ENCODE measurements at places on chromosomes 12 and 14. TPM values are rescaled to one million over a fixed set of nuclear protein-coding genes. Genes with fewer than 3 reads are reported as not detected.

Gene BORCS5
- 20.3 TPM for polyA plus RNA-seq

GRCh38 chr14:101060171-101060601 lies 156.7 kb upstream of the RTL1 start:
- DNase-seq, result no peak

- no peak for DNase-seq
Observed at GRCh38 chr14:63248211-63248610, 44.0 kb downstream of the RHOJ start.

DNA sequence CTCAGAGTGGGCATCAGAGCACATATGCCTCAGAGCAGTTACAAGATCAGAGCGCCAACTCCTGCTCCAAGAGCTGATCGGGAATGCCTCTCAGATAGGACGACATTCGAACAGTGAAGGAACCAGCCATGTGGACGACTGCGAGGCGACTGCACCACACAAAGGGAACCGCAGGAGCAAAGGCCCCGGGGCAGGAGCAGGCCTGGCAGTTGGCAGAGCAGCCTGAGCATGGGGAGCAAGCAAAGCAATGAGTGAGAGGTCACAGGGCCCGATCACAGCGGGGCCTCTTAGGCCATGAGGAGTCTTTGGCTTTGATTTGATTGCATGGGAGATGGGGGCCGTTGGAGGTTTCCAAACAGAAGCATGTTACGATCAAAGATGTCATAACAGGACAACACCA lies 90.3 kb downstream of the LGMN start:
- no peak for DNase-seq

DNA sequence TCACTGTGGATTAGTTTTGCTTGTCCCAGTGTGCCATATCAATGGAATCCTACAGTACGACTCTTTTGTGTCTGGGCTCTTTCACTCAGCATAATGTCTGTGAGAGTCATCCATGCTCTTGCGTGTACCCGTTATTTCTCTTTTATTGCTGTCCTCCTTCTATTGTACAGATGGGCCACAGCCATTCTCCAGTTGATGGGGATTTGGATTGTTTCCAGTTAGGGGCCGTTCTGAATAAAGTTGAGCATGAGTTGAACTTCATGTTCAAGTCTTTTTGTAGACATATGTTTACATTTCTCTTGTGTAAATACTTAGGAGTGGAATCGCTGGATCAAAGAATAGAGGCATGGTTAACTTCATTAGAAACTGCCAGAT lies 38.3 kb downstream of the MYO1H start:
- no peak for DNase-seq

- no peak for DNase-seq
Observed at GRCh38 chr14:81006266-81006665, 50.8 kb downstream of the TSHR start.

Gene IKBIP
- polyA plus RNA-seq, result 3.7 TPM

Gene PLA2G1B
- polyA plus RNA-seq, result 3.6 TPM

Gene TAS2R20
- 0.46 TPM for polyA plus RNA-seq

Gene B4GALNT1
- 1.8 TPM for polyA plus RNA-seq

Gene BMAL2
- 2.7 TPM for polyA plus RNA-seq

GRCh38 chr12:26580619-26581018 lies 252.4 kb downstream of the ITPR2 start:
- no peak for DNase-seq

DNA sequence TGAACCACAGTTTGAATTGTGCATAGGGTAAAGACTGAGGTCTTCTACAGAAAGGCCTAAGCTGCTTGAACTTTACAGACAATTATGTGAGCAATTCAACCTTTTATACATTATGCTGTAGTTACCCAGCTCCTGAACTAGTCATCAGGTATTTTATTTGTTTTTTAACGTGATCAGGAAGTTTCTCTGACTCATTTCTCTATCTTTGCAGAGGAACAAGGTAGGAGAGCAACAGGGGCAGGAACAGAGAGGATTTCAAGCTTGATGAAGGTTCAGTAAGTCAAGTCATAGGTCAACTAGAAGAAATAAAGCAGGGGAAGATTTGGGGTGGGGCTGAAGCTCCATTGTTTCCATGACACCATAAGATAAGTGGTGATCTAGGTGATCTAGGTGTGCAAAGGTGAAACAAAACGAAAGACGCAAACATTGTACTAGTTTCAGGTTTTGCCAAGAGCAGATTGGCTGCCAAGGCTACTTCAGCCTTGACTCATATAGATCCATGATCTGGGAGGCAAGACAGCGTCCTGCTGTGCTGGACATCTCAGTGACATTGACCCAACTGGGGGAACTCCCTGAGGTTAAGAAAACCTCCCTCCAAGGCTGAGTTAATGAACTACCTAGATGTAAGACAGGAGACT lies 198.1 kb downstream of the DAD1 start:
- no peak for DNase-seq

Gene DPF3
- 26.4 TPM for polyA plus RNA-seq

- no peak for DNase-seq
Observed at GRCh38 chr12:74790931-74791330, 253.3 kb downstream of the ATXN7L3B start.

GRCh38 chr12:132422381-132423043 lies 67.4 kb upstream of the FBRSL1 start:
- no peak for DNase-seq

Gene TTC6
- 12.4 TPM for polyA plus RNA-seq

Gene CLEC4D
- not detected for polyA plus RNA-seq

- peak; percentile 55 for DNase-seq
Observed at GRCh38 chr14:69363055-69363454, 35.0 kb downstream of the ERH start.

DNA sequence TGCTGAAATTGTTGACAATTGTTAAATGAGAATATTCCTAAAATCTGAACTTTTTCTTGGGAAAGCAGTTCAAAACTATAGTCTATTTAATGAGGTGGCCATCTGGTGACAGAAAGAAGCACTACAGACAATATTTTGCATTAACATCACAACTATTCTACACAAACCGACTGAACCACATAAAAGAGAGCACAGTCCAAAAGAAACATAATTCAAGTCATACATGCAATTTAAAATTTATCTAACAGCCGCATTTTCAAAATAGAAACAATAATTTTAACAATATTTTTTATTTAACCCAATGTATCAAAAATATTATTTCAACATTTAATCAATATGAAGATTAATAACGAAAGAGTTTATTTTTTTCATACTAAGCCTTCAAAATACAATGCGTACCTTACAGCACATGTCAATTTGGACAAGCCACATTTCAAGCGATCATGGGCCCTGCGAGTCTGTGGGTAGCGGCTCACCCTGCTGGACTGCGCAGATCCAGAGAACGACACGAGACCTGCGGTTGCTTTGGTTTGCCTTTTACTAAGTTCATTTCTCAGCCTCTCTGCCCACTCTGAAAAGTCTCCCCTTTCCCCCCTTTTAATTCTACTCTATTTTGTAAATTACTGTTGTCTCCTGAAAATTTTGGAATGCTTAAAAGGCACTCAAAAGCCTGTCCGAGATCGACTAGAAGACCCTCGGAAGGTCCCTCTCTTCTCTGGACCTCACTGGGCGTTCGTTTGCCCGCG lies 947 bp upstream of the LRRC9 start:
- DNase-seq, result peak; percentile 52

GRCh38 chr12:114321524-114321923 lies 84.4 kb downstream of the TBX5 start:
- no peak for DNase-seq

GRCh38 chr12:99267038-99267437 lies 380.5 kb upstream of the GARIN6 start:
- DNase-seq, result no peak

- DNase-seq, result no peak
Observed at GRCh38 chr14:69050240-69051184, 71.4 kb upstream of the ACTN1 start.

DNA sequence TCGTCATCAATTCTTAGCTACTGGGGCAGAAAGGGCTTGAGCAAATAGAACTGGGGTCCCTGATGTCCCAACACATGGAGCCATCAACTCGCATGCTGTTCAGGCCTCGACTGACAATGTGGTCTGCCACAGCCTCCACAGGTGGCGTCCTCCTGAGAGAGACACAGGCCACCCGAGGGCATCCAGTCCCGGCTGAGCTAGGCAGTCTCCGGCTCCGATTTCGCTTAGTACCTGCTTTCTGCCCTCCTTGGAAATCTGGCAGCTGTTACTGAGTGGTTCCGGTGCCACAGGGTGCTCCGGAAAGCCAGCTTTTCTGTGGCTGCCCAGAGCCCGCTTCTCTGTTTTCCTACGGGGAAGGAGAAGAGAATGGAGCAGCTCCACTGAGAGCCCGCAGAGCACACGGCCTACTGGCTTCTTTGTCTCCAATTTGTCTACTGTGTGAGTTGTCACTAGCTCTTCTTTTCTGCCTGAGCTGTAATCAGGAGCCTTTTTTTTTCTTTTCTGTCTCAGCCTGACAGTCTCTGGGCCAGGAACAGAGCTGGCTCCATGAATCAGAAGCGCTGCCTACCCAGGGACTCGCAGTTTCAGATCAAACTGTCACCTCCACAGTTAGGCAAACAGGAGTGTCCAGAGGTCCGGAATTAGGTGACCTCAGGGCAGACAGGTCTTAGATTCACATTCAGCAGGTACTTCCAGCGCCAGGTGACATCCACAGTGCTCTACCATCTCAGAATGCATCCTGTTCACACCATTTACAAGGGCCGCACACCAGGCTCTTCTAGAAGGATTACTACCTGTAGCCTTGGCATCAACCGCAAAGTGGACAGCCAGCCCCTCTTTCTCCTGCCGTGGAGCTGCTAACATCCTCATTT lies 73.3 kb downstream of the MOK start:
- DNase-seq, result no peak

DNA sequence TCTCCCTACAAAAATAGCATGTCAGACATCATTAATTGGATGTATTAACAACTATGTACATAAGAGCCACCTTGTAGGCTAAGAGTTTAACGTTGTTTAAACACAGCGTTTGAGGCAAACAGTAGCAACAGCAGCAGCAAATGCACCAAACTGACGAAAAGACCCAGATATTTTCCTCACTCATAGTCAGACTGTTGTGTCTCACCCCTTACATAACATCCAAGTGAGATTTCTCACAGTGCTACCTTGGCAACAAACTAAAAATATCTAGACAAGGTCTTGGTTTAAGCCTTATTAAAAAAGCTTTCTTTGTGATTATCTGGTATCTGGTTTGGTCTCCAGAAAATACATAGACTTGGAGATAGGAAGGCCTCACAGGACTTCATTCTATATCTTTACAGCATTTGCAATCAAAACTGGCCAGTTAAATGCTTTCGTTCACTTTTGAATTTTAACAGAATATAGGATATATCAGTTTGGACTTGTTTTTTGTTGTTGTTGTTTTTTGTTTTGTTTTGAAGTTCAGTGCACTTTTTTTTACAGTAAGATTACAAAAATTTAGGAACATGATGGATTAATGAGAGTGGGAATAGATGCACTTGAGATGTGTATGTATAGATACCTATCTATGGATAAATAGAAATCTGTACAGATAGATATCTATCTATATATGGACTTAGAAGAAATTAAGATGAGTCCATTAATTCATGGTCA lies 4.1 kb downstream of the BHLHE41 start:
- DNase-seq, result no peak

Gene WSCD2
- 0.94 TPM for polyA plus RNA-seq

DNA sequence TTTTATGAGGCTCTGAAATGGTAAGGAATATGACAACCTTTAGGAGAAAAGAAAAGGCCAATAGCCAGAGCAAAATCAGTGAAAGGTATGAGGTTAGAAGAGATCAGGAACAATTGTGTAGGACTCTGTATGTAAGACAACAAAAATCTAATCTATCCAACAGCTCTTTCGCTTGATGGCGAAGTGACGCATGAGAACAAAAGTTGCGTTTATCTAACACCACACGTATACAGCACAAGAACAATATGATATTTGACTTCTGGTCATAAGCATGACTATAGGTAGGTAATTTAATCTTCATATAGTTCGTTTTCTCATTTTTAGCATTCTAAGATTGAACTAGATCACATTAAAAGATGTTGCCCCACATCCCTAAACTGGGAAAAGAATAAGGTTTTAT lies 1.5 kb downstream of the CLECL1 start:
- DNase-seq, result no peak

- no peak for DNase-seq
Observed at GRCh38 chr12:117439531-117440001, 78.1 kb upstream of the NOS1 start.

DNA sequence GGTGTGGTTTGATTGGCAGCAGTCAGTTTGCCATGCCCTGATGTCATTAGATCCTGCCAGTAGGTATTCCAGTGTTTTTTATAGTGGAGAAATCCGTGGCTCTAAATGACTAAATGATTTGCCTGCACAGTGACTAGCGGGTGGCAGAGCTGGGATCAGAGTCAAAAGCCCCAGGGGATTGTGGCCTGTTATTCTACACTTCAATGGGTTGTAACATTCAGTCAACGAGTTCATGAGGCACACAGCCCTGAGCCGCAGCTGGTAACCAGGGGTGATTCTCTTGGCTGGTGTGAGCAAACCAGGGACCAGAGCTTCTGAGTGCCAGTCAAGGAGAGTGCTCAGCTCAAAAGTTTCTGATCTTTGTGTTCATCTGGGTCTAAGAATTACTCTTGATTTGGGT lies 1.8 kb downstream of the MYH6 start:
- no peak for DNase-seq

DNA sequence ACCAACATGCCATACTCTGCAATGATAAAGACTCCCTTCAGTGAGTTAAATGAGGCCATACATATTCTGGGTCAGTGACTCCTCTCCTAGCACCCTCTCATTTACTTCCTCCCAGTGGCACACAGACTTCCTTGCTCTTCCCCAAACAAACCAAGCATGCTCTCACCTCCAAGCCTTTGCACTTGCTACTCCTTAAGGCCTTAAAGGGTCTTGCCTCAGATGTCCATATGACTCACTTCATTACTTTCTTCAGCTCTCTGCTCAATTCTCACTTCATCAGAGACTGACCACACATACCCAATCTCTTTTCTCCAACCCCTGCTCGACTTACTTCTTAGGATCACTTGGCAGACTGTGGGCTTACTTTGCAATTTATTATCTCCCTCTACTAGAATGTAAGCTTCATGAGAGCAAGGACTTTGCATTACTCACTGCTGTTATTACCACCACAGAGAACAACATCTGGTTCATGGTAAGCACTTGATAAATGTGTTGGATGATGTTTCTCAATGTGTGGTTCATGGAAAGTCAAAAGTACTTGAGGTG lies 22.8 kb downstream of the DDX24 start:
- no peak for DNase-seq

Gene KRT6A
- polyA plus RNA-seq, result 1.5 TPM

DNA sequence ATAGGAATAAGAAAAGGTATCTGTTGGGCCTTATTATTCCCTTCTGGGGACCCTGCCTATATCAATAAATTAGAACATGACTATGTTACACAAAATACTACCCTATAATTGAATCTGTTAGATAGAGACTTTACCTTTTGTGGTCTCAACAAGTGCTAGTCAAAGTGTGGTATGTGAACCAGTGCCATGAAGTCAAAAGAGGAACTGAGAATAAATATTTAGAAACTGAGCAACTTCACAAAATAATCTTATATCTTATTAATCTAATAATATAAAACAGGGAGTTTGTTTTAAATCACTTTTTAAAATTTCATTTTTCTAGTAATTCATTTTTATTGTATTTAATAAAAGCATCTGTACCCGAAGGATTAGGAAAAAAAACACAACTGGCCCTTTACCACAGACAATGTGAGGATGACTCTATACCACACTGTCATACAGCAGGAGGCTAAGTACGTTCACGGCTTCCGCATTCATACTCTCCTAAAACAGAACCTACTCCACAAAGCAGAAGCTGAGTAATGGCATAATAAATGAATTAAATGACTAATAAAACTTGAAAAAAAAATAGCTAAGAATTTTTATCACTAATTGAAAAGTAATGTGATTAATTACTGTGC lies 42.1 kb downstream of the SEC23A start:
- DNase-seq, result no peak

GRCh38 chr14:61524211-61524806 lies 171.0 kb upstream of the HIF1A start:
- no peak for DNase-seq

GRCh38 chr12:24411948-24412347 lies 462.5 kb upstream of the SOX5 start:
- DNase-seq, result no peak
